ENCODE measurements at places on chromosomes 3 and 15.
A peak's percentile ranks its signal among the peaks of the same experiment; 100 is the strongest.

GRCh38 chr3:18417904-18418572, 7.1 kb downstream of the SATB1 start:
- DNase-seq: no peak

DNA sequence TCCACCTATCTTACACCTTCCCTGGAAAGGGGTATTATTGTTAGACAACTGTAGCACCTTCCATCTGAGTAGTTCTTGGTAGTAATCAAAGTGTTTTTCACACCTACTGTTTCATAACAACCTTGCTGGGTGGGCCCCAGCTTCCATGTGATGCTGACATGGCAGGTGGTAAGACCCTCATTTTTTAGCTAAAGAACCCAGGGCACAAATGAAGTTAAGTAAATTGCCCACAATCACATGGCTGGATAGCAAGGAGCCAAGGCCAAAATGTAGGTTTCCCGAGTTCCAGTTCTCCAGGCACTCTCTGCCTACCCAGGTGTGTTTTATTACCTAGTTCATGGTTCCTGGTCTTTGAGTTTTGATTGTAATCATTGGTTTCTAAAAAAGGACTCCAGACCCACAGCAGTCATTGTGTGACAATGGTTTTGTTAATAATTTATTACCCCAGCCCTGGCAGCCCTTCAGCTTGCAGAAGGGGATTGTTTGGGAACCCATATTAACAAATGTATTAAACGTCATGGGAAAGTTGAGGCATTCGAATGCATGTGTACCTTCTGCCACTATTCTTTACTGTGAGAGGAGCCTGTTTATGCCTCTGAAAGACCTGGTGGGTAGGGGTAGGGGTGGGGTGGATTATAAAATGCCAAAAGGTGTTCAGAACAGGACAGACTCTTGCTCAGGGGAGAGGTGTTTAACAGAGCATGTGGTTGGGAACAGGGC, 222.2 kb upstream of the BHLHE40 start:
- no peak for DNase-seq

DNA sequence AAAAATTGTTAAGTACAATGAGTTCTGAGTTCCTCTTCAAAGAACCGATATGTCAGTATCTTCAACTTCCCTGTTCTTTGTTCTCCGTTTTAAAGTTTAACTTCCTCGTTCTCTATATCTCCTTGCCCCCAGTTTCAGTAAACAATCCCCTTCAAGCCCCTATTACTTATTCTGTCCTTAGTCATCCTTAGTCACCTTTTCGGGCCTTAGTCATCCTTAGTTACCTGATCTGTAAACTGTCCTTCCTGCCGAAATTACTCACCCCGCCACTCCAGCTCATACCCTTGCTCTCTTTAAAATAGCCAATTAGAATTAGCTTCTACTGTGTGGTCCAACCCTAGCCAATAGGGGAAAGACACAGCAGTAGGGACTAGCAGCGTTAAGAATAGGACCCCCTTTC, 1165.6 kb downstream of the NSUN3 start:
- DNase-seq: no peak

- no peak for DNase-seq
Measured at GRCh38 chr15:60416484-60416883, 18.7 kb upstream of the ANXA2 start.

- DNase-seq: no peak
Measured at GRCh38 chr3:197050511-197050910, 20.9 kb upstream of the MELTF start.

DNA sequence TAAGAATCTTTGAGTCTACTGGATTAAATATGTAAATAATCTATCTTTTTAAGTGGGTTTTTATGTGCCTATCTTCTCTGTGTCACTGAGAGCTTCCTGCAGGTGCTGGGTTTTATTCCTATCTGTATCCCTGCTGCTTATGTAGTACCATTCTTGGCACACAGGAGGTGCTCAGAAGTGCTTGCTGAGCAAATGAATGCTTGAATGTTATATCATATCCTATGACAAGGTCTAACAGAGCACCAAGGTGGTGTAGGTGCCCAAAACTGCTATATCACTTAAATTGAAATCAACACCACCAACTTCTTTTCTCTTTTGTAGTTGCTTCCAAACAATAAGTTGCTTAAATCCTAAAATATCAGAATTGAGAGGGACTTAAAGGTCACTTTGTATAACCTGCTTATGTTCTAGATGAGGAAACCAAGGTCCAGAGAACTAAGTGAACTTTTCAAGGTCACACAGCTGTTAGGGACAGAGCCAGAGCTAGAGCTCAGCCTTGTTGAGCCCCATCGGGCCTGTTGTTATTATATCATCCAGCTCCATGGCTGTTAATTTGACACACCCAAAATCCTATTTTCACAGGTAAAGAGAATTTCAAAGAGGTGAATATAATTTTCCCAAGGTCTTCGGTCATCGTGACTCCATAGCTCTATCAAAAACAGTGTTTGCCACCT, 46.0 kb downstream of the CCNL1 start:
- no peak for DNase-seq

DNA sequence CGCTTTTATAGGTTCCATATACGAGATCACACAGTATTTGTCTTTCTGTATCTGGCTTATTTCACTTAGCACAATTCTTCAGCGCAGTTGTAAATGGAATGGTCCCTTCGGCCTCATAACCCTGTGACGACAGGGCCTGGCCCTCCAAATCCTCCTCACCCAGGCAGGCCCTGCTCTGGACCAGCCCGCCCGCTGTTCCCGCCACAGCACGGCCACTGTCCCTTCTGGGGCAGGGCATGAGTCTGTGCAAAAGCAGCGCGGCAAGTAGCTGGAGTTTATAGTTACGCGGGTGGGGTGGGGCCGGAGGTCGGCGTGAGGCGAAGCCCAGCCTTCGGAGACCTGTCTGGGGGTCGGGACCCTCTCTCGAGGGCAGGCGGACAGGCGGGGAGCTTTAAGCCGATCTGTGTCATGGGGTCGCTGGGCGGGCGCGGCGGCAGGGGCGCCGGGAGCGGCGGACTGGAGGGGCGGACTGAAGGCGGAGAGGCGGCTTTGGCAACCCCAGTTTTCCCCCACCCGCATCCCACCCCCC, 543 bp downstream of the ARPIN start:
- no peak for DNase-seq

GRCh38 chr15:23516866-23517265, 48.6 kb upstream of the MKRN3 start:
- DNase-seq: no peak

GRCh38 chr15:59814409-59814808, 125.3 kb upstream of the BNIP2 start:
- no peak for DNase-seq

GRCh38 chr3:183586477-183586876, 31.0 kb upstream of the KLHL6 start:
- no peak for DNase-seq

- DNase-seq: no peak
Measured at GRCh38 chr15:73337187-73337586, 31.6 kb downstream of the HCN4 start.

DNA sequence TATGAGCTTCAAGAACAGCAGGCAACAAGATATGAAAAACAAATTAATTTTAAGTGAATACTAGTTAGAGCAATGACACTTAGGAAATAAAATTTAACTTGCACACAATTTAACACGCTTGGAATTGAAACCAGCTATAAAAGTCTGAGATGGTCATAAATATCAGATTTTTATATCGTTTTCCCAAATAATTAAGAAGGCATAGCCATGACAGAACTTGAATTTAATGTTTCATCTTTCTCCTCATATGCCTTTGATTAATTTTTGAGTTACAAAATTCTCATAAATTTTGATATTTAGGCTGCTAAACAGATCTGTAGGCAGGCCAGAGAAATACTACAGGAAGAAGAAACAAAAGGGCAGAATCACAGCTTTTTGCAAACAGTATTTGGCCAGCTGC, 38.5 kb downstream of the CD200R1L start:
- no peak for DNase-seq

GRCh38 chr15:79431636-79432344, at the start of gene MINAR1:
TSS of gene MINAR1 (plus strand) at chr15:79432336. CDS start at chr15:79456148, 23,812 bp downstream.
- peak; percentile 48 for DNase-seq

All from stimulated activated effector memory CD8-positive, alpha-beta T cell treated with anti-CD3 and anti-CD28 coated beads, Interleukin-12 subunit alpha, Interleukin-12 subunit beta, amount 100 ng/mL, for 72 hours (primary cell).